ENCODE measurements at places on chromosomes 6 and 20.

DNA sequence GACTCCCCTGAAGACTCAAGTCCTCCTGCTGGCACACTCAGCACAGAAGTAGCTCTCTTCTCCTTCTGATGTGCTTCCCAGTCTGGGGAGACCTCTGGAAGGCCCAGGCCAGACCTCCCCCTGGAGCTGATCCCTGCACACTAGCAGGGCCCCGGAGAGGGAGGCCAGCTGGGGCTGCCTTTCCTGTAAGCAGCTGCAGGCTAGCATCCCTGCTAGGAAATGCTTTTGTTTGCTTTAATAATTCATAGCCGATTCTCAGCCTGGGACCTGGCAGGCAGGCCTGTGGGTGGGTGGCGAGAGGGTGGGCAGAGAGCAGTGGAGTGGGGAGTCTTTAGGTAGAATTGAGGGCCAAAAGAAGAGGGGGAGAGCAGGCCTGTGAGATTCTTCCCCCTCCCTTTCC is 5.2 kb downstream of the EBF4 start:
- DNase-seq = no peak

DNA sequence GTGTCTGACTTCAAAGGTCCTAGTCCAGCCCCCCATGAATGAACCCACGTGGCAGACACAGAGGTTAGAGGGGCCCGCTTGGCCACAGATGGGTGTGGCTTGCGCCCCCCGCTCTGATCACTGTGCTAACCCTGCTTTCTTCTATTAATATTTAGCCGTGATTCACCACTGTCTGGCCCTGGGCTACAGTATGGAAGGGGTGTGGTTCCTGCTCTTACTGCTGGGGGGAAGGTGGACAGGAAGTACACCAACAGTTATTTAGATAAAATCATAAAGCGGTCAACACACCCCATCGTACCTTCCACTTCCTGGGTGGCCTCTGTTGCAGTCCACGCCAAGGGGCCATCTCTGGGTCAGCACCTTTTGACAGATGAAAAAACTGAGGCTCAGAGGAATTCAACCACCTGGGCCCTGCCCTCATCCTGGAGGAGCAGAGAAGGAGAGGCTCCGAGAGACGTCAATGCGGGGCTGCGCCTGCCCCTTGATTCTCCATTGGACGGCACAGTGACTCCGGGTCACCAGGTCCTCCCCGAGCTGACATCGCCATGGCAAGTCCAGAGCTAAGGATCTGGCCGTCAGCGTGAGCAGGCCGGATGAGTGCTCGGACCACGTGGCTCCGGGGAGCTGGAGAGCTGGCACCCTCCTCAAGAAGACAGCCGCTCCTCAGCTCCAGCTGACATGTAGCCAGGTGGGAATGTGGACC is 206.3 kb downstream of the PREX1 start:
- no peak for DNase-seq

DNA sequence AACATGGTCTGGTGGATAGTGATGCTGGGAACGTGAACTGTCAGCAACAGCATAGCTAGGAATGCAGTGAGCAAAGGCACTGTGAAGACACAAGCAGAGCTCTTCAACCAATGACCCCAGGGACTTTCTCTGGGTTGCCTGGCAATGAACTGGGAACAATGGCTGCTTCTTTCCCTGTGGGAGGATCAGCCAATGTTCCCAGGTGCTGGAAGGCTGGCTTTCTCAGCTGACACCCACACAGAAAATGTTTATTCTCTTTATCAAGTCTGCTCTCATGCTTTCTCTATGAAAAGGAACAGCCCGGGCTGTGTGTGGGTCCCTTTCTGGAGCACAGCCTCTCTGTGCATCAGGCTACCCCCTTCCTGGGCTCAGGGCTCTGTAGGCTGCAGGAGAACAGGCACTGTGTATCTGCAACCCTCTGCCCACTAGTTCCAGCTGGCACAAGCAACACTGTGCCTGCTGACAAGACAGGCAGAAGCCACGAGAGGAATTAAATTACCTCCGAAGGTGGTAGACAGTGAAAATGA is 54.2 kb downstream of the HFE start:
- DNase-seq = no peak

DNA sequence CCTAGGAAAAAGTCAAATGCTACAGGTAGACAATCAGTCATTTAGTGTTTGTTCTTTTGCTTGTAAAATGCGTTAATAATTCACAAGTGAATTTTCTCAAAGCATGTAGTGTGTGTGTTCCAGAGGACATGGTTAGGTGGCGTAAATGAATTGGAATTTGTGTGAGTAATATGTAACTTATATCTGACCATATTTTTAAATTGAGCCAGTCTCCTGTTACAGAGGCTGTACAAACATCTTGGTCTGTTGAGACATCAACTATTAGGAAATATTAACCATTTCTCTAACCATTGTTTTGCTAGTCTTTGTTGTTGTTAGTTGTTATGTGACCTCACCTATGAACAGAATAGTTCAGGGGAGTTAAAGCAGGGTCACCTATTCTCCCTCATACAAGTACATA is 22.7 kb downstream of the MCM8 start:
- no peak for DNase-seq

DNA sequence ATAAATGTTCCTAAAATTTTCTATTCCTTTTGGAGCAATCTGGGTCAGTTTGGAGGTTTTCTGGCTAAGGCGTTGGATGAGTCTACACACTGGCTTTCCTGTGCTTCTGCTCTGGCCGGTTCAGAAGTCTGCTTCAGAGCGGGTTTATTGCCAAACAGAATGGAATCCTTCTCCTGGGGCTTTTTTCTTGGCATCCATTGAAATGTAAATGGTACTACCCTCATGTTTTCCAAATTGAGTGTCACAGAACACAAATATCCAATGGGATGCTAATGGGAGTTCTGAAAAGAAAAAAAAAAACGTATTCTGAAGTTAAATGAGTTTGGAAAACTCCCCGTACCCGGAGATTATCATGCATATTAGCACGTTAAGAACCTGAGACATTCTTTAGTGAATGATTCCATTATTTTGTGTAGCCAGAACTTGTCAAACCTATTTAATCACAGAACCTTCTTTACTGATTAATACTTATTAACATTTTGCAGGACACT is 930.3 kb downstream of the QKI start:
- no peak for DNase-seq

DNA sequence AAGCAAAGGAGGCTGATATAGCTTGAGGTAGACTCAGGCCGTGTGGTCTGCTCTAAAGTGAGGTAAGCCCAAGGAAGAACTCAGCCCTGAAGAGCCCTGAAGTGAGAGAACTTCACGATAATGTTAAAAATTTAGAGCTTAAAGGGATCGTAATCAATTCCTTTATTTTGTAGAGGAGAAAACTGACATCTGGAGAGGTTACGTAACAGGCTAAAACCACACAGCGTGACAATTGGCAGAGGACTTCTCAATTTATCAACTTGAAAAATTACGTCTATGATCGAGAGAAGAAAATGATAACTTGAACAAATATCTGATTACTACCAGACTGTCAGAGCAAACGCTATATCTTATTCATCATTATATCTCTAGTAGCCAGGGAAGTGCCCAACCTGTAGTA is 121.8 kb upstream of the FOXO3 start:
- DNase-seq = no peak

DNA sequence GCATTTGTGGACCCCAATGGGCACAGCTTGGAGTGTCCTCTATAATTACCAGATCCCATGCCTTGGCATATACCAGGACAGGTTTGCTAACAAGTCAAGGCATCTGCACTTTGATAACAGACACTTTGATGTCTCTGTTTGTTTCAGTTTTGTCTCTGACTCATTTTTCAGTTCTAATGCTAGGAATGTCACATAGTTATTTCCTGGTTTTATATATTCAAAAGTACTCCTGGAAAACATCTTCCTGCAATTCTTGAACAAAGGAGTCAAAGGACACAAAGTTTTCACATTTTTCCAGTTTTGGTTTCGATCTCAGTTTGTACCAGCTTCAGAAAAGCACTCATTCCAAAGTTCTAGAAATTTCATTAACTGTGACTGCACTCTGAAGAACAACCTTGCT is 188.1 kb downstream of the FOXC1 start:
- DNase-seq = no peak

DNA sequence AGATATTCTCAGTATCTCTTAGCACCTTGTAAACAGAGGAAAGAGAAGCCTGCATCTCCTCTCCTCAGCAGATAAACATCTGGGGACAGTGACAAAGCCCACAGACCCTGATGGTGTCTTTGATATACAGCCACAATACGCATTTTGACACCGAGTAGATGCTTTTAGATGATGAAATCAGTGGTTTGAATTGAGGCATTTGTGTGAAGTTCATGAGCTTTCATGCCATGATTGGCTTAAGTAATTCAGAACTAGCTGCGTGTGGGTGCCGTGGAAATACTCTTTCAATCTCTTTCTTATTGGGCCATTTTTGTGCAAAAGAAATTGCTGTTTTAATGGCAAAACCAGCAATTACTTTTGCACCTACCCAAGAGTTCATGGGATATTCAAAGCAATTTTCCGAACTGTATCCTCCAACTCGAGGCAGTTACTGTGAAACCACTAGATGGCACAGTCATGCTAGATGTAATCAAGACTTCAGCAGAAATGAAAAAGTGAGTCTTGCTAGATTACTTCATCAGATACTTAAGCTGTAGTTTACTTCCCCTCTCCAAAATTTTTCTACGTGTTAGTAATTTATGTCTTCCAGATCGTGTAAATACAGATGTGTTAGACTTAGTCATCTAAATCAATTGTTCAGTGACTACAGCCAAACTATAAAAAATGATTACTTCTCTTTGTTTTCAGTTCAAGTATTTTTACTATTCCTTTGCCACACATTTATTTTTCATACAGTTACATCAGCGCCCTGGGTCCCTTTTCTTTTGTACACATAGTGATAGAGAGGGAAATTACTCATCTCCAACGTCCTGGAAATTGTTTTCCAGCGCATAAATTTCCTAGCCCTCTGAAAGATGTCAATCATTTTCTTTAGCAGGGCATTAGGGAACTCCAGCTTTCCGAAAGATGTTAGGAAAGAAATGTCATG is 49.4 kb downstream of the IYD start:
- DNase-seq = no peak

DNA sequence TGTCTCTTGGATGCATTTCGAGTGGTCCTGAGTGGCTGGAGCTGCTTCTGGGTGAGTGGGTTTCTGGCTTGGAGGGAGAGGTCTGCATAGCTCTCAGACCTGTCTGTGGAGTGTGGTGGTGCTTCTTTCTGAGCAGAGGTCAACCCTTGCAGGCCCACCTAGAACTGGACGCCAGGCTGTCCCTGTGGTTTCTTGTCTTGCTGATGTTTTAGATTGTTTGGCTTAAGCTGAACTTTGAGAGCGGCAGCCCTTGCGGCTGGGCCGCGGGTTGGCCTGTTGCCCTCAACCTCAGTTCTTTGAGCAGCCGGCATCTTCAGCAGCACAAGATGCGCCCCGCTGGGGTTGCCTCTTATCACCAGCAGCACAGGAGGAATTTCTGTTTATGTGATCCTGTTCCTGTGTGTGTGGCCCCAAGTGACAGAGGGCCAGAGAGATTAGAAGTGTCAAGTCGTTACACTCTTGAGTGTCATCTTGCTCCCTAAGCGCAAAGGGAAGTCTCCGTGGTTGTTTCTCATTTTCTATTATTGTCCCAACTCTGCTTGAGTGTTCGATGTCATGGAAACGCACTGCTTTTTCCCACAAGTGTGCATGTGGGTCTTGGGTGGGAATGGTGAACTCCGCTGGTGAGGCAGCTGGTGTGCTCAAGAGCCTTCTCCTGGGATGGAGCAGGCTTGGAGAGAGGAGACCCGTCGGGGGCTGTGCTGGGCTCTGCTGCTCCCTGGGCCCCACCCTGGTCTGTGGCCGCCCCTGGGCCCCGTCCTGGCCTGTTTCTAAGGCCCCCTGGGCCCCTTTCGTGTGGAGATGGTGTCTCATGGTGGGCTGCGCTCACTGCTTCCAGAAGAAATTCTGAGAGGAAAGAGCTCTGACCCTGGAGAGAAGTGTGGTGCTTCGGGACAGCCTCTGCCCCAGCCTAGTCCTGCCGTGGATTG is 20.1 kb upstream of the SLC22A1 start:
- no peak for DNase-seq

DNA sequence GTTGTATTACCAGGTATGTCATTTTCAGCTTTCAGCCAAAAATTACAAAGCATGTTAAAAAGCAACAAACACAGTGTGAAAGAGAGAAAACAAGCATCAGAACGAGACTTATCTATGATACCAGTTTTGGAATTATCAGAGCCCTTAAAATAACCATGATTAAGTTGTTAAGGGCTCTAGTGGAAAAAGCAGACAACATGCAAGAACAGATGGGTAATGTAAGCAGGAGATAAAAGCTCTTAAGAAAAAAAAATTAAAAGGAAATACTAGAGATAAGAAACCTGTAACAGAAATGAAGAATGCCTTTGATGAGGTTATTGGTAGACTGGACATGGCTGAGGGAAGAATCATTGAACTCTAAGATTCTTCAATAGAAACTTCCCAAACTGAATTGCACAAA is 127.5 kb upstream of the SCGN start:
- DNase-seq = no peak

DNA sequence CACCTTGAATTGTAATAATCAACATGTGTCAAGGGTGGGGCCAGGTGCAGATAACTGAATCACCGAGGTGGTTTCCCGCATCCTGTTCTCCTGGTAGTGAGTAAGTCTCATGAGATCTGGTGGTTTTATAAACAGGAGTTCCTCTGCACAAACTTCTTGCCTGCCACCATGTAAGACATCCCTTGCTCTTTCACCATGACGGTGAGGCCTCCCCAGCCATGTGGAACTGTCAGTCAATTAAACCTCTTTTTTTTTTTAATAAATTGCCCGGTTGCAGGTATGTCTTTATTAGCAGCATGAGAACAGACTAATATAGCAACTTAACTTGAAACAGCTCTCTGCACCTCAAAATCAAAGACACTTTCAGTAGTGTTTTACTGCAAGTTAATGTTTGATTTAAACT is 121.6 kb downstream of the OGFRL1 start:
- no peak for DNase-seq

- DNase-seq = no peak
Observed at GRCh38 chr6:167748458-167749379, 78.0 kb upstream of the AFDN start.

GRCh38 chr6:797479-798077 is 104.6 kb upstream of the EXOC2 start:
- peak; percentile 28 for DNase-seq

DNA sequence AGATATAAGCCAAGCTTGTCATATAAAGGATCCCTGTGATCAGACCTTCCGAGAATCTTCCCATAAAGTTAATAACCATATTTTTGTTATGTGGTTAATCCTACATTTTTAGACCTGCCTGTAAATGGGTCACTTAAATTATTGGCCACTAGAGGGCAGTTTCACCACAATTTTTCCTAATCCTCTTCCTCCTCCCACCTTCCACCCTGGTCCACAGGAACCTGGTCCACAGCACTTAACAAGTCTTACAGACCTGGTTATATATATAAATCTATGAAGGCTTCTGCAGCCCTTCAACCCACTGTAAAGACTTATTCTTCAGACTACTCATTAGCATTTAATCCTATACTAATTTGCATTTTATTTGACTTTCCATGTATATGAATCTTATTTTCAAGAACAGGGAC is 28.3 kb downstream of the MRS2 start:
- peak; percentile 14 for DNase-seq

DNA sequence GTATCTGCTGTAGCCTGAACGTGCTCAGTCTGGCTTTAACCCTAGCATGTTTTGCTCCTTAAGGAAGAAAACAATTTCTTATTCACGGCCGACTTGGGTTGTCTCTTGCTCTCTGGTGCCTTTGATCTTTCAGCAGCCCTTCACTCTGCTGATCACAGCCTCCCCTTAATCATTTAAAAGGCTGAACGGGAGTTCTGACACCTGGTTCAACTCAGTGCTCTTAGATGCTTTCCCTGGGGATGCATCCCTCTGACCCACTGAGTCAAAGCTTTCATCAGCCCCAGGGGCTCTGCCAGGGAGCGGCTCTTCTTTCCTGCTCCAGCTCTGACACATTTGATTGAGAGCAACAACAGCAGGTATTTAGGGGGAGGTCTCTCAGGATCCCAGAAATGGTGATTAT is 79.0 kb upstream of the FYN start:
- DNase-seq = no peak
